NCI-H1105 (cell line): ENCODE measurements at places on chromosomes 6 and 20.
A peak's percentile ranks its signal among the peaks of the same experiment; 100 is the strongest.

- DNase-seq, result no peak
Measured at GRCh38 chr6:113065611-113066010, 718.5 kb downstream of the RFPL4B start.

DNA sequence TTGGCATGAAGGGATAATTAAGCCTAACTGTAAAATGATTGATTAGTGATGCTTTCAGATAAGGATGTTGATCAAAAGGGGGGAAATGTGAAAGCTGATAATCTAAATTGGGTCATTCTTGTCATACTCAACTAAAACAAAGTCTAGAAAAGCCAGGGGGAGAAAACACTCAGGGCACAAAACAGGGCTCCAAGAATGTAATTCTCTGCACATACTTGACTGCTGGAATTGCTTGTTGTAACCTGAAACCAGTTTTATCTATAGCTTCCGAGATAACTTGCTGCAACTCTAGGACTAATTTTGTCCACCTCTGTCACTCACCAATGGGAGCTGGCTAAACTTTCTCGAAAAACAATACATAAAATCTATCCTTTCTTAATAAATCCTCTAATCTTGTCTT lies 310.3 kb downstream of the CLVS2 start:
- DNase-seq, result no peak

DNA sequence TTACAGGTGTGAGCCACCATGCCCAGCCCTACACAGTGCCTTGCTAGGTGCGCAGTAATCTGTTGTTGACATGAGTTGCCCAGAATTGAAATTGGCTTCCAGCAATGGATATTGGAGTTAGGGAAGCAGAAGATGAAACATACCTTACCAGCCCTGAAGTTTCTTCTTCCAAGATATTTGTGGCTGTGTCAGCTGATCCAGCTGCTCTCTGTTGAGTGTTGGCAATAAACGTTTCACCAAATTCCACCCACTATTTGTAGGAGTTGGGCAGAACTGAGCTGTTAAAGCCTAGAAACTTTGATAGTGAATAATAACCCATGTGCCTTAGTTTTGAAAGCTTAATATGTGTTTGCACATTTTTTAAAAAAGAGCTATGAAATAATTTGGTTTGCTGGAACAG lies 218.2 kb upstream of the SNX9 start:
- DNase-seq, result no peak

DNA sequence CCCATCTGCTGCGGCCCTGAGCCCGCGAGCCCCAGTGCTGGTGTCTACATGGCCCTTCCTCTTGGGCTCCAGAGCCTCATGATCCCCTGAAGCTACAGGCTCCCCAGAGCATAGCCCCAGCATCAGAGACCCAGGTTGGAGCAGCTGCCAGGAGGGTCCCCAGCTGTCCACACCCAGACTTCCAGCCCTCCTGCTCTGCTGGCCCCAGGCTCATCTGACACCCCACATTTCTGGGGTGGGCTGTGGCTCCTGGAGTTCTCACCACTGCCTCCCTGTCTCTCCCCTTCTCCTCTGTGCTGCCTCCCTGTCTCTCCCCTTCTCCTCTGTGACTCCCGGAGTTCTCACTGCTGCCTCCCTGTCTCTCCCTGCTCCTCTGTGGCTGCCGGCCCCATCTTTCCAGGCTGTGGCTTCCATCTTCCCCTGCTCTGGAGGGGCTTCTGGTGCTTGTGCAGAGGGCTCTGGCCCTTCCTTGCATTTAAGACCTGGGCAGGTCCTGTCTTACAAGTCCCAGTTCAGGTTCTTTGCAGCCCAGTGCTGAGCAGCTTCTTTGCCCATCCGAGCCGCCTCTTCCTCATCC lies 108.1 kb downstream of the ERMARD start:
- no peak for DNase-seq

- no peak for DNase-seq
Measured at GRCh38 chr6:75183099-75183541, 22.7 kb downstream of the COL12A1 start.

DNA sequence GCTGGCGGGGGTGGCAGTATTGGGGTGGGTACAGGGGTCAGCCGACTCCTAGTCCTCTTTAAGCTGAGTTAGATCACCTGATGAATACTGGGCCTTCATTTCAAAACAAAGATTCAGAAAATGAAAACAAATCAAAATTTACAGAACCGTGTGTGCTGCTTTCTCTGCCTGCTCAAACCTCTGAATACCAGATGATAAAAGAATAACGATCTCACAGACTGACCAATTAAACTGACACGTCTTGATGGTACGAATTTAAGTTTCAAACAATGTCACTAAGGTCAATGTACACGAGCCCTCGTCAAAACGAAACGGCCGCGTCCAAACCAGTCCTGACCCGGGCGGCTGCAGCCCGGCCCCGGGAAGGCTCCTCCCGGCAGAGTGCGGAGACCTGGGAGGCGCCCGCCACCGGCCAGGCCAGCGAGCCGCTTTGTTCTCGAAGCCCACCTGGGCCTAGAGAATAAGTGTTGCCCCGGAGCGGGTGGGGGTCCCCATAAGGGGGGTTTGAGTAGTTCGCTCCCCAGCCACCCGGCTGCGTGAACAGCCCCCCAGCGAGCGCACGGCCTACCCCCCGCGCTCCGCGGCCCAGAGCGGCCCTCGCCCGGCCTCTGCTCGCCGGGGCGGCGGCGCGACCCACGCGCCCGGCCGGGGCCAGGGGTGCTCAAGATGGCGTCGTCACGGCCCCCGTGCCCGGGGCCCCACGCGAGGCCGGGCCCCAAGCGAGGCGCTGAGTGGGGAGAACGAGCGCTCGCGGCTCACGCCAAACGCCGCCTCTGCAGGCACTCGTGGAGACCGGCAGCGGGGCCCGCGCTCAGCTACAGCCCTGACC lies 728 bp downstream of the PSMA7 start:
- no peak for DNase-seq

DNA sequence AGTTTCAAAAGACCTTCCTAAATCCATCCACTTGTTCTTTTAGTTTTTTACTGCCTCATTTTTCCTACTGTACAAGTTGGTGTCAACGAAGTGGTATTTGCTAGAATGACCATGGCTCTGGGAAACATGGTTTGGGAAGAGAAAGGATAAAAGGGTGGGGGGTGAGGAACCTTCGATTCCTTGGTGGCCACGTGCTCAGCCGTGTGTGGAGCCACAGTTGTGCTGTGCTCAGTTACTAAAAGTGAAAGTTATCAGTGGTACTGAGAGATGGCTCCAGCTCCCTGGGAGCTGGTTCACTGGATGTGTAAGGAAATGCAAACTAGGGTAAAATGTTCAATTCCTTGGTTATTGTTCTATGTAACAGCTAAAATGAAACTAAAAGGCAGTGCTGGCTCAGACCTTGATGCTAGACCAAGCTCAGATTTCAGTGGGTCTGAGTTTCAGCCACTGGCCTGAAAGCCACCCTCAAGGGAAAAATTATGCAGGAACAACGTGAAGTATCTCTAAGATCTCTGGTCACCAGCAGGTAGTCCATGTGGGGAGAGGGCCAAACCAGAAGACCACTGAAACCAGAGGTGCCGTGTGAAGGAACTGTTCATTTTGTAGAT lies 7.4 kb upstream of the SLC22A2 start:
- DNase-seq, result no peak

- DNase-seq, result no peak
Measured at GRCh38 chr6:133314947-133315346, 73.8 kb downstream of the EYA4 start.

- DNase-seq, result no peak
Measured at GRCh38 chr6:118387921-118388701, 160.0 kb upstream of the PLN start.

DNA sequence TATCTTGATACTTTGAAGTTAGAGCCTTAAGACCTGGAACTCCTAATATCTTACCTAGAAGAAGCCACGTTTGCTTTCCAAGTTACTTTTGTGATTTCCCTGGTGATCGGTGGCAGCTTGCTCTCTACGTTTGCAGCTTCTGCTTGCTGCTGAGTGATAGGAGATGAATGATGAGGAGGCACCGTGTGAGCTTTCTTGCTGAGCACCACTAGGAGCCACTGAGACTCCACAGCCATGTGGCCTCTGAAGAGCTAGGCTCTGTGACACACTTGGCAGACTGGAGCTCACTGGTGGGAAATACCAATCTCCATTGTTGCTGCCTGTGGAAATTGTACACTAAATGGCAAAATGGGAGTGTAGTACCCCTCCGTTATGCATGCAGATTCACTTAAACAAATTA lies 161.8 kb downstream of the IBTK start:
- DNase-seq, result no peak

GRCh38 chr20:13288357-13288756 lies 67.3 kb downstream of the ISM1 start:
- no peak for DNase-seq

GRCh38 chr6:101178748-101179147 lies 214.8 kb upstream of the GRIK2 start:
- DNase-seq, result no peak

DNA sequence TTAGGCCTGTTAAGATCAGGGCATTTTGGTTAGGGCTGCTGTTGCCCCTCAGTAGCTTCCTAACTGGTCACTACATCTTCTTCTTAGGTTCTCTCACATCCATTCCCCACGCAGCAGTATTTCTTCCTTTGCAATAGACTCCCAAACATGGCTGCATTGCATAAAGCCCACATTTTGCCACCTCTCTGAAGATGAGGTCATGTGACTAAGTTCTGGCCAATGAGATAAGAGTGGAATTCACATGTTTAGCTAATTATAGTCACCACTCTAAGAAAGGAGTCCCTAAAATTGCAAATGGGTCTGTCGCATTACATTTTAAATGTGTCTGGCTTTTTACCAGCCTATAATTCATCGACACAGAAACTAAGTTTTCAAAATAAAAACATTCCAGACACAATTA lies 9.3 kb upstream of the DOK5 start:
- no peak for DNase-seq

DNA sequence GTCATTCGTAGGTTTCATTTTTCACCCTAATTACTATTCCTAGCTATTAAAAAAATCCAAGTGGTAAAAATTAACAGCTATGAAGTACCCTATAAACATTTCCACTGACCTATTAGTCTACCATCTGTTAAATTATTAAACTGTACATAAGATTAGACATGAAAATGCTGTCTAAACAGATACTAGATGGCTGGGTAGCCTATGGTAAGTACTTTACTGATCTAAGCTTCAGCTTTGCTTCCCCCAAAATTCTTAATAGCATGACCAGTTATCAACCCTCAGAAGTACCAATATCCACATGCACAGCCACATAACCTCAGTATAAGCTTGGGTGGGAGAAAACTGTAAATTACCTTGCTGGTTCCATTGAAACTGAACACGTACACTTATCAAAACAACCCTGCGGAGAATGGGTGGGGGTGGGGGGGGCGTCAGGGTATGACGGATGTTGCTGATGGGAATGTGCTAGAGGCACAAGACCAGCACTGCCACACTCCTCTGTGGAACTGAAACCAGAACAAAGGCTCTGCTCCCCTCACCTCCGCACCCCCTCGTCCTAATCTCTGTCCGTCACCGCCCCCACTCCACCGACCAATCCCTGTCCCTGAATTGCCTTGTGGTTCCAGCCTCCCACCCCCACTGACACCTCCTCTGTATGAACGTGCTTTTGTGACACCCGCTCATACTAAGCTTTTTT lies 45.3 kb downstream of the B4GALT5 start:
- DNase-seq, result no peak

DNA sequence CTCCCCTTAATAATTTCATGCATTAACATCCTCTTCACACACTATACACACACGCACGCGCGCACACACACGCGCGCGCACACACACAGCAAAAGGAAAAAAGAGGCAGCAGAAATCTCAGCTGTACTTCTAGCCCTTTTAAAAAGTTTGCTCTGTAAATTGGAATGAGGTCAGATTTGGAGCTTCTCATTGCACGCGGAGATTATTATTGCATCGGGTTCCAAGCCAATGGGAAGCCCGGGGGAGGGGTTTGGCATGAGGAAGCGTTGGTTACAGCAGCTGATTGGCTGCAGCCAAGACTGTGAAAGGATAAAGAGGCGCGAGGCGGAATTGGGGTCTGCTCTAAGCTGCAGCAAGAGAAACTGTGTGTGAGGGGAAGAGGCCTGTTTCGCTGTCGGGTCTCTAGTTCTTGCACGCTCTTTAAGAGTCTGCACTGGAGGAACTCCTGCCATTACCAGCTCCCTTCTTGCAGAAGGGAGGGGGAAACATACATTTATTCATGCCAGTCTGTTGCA lies at the start of gene SOX4:
TSS of gene SOX4 (plus strand) at position 340 of the 515 bp plus-strand sequence. CDS start 784 bp downstream, outside the sequence.
- peak; percentile 100 for DNase-seq

- no peak for DNase-seq
Measured at GRCh38 chr6:16228709-16229665, 9.4 kb upstream of the GMPR start.

DNA sequence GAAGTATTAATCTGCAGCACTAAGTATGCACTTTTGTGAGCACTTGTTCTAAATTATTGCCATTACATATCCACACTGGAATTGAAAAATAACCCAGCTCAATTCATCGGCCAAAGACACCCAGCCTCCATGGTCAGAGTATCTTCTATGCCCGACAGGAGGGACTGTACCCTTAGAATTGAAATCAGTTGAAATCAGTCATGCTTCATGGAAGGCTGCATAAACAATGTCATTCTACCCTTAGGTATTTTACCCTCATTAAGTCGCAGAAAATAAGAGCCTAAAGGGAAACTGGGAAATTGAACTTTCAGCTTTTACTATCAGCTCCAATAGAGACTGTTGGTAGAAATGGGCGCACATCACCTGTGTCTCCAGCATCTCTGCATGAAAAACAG lies 2.9 kb upstream of the RAMACL start:
- no peak for DNase-seq

DNA sequence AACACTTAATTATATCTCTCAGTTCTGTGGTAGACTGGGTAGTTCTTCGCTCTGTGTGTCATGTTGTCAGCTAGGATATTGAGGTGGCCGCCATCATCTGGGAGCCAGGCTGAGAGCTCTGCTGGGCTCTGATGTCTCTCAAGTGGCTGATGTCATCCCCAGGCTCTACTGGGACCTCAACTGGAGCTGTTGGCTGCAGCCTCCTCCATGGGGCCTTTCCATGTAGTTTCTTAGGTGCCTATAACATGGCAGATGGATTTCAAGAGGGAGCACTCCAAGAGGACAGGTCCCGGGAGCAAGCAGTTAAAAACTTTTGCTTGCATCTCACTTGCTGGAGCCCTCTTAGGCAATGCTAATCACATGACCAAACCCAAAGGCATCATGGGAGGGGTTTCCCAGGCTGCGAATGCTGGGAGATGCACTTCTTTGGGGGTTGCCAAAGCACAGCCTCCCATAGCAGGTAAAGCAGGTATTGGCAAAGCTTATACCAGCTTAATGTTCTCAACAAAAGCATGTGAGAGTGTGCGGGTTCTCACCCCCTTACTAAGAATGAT lies 129.8 kb downstream of the TMEM242 start:
- peak; percentile 61 for DNase-seq

DNA sequence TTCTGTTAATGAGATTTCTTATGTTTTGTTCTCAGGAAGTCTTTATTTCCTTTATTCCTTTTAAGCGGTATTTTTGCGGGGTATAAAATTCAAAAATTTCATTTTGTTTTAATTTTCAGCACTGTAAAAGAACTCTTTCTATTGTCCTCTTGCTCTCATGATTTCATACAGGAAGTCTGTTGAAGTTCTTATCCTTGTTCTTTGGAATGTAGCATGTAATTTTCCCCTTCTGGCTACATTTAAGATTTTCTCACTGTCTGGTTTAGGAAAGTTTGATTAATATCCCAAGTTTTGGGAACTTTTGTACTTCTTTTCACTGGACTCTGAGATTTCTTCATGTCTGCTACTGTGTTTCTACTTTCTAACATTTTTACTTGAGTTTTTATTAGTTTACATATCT lies 581.4 kb upstream of the GJE1 start:
- no peak for DNase-seq
